Vagina (tissue), 2 donors: ENCODE measurements at places on chromosomes 4 and X. TPM values are rescaled to one million over a fixed set of nuclear protein-coding genes. Genes with fewer than 3 reads are reported as not detected.

Gene MTTP
- total RNA-seq: not detected

Gene ADGRL3
- total RNA-seq: 16.9 TPM

Gene FHDC1
- 6.4 TPM for total RNA-seq

Gene ITM2A
- 89.4 TPM for total RNA-seq

Gene KLB
- total RNA-seq: 1.2 TPM

Gene KLHL13
- total RNA-seq: 10.6 TPM

Gene CD38
- 1.2 TPM for total RNA-seq

Gene TEX13D
- total RNA-seq: not detected

Gene CCNB3
- 0.25 TPM for total RNA-seq

Gene NSG1
- total RNA-seq: 32.9 TPM

Gene GPC3
- 15.5 TPM for total RNA-seq

Gene TNMD
- not detected for total RNA-seq

Gene COMMD8
- total RNA-seq: 8.8 TPM

Gene FAM149A
- 9.8 TPM for total RNA-seq

Gene PRR32
- total RNA-seq: not detected

Gene GPRASP2
- 10.8 TPM for total RNA-seq

Gene PDE6B
- total RNA-seq: 4.2 TPM

Gene ARSJ
- total RNA-seq: 5.4 TPM

Gene CFI
- 15.0 TPM for total RNA-seq

Gene ARMCX4
- total RNA-seq: 16.5 TPM

Gene MGAT4D
- not detected for total RNA-seq

Gene P2RY10
- 0.98 TPM for total RNA-seq

Gene C1QTNF7
- 12.0 TPM for total RNA-seq

Gene PNCK
- total RNA-seq: 9.3 TPM

Gene ADRA2C
- 17.2 TPM for total RNA-seq

Gene DAPP1
- 22.6 TPM for total RNA-seq

Gene EXOC1L
- total RNA-seq: not detected

Gene DDX60
- total RNA-seq: 7.4 TPM

Gene TNIP3
- not detected for total RNA-seq

Gene CLDN24
- not detected for total RNA-seq

Gene SPANXN4
- total RNA-seq: not detected

Gene TCEAL3
- total RNA-seq: 32.7 TPM

Gene NHS
- 8.3 TPM for total RNA-seq

Gene TMEM255A
- total RNA-seq: 10.8 TPM

Gene CC2D2A
- 33.1 TPM for total RNA-seq

Gene FGFBP2
- 2.9 TPM for total RNA-seq

Gene UGT2B10
- total RNA-seq: not detected

Gene SRPX2
- total RNA-seq: 50.6 TPM

Gene BEX1
- total RNA-seq: 3.7 TPM

Gene CENPE
- 2.2 TPM for total RNA-seq

Gene PAK3
- total RNA-seq: 2.9 TPM

Gene FABP2
- total RNA-seq: not detected

Gene STS
- total RNA-seq: 6.4 TPM

Gene RTL3
- not detected for total RNA-seq

Gene CYLC1
- total RNA-seq: not detected

Gene STPG2
- not detected for total RNA-seq

Gene FGFRL1
- 20.9 TPM for total RNA-seq

Gene SOD3
- total RNA-seq: 280 TPM

Gene CNGA1
- total RNA-seq: 2.0 TPM

Gene FGF13
- 3.2 TPM for total RNA-seq
